ENCODE measurements at places on chromosomes 16 and 17.

GRCh38 chr16:69270831-69271230 lies 40.3 kb upstream of the VPS4A start:
- DNase-seq: no peak

- DNase-seq: no peak
These were observed 1.3 kb upstream of the RILP start for GRCh38 chr17:1650731-1651558.

DNA sequence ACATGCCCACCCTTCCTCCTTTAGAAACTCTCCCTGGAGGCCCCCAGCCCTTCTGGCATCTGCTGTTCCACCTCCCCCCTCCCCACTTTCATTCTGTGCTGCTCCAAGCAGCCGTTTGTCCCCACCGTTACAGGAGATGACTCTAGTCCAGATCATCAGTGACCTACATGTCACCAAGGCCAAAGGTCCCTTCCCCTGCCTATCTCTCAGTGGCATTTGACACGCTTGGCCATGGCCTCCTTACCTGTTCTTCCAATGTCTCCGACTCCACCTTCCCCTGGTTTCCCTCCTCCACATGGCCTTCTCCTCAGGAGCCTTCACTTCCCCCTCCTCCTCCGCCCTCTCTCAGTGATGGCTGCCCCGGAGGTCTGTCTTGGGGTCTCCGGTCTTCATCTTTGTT lies 9.4 kb downstream of the TMEM92 start:
- no peak for DNase-seq

DNA sequence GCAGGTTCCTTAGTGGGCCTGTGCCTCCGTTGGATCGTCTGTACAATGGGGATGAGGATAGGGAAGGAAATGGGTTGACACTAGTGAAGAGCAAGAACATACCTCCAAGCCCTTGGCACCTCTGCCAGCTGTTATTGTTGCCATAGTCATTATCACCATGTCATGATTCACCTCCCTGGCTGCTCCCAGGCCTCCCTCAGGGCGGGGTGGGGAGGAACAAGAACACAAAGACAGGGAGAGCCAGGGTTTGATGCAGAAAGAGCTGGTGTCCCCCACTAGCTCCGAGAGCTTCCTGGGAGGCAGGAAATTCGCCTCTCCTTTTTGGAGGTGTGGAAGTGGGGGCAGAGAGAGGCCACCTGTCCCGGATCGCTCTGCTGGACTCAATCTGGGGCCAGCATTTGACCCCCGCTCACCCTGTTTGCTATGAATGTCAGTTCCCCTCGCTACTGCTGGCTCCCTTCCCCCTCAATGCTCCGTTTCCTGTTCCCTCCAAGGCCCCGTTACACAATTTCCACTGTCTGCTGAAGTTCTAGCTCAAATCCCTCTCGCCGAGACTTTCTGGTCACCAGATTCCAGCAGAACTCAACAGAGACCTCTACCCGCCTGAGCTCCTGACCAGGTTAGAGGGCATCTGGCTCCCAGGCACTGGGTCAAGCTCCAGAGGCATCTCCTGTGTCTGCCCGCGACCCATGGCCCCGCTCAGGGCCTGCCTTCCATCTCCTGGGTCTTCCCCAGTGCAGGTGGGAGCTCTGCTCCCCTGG lies 9.1 kb downstream of the TIMP2 start:
- DNase-seq: no peak

- no peak for DNase-seq
These were observed 7.1 kb downstream of the FAHD1 start for GRCh38 chr16:1834096-1834495.

DNA sequence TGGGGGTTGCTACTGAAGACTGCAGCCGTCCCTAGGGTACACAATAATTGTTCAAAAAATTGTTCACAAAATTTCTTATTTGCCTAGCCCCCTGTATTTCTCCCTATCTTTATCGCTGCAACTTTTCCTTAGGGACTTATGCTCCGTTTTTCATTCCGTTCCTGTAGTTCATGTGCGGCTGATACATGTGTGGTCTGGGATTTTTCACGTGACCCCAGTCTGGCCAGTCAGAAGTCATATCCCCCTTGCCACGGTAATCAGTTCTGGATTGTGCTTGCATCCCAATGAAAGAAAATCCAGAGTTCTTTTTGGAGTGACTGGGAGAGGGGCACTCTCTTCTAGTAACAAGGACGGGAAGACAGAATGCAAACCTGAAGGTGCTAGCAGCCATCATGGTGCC lies 610.7 kb upstream of the C16orf82 start:
- no peak for DNase-seq

GRCh38 chr17:80212109-80212508 lies 8.0 kb downstream of the SGSH start:
- DNase-seq: no peak

GRCh38 chr16:2386990-2387389 lies 42.3 kb upstream of the CCNF start:
- DNase-seq: no peak

DNA sequence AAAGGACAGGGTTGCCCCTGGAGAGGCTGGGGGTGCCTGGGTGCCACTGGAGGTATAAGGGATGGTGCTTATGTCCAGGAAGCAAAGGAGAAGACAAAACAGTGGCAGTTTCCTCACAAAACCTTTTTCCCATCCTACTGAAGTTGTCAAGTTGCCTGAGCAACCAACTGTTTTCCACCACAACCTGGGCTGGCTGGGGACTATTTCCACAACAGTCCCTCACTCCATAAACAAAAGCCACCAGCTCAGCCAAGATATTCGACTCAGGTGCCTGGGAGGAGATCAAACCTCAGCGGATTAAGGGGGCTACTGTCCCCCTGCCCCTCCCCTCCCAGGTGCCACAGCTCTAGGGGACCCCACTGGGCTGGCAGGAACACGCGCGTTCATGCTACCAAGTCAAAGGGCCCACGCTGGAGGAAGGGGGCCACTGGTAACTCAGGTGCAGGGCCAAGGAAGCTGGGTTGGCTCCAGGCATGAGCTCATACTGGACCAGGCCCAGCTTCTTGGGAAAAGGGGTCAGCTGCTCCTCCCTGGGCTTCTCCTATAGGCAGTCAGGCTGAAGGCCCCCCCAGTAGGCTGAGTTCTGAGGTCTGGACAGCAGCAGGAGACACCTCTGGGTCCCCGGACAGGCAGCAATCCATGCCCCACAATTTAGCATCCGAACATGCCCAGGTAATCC lies 45.7 kb upstream of the MRPS23 start:
- no peak for DNase-seq

GRCh38 chr16:4935241-4935855 lies 1.6 kb downstream of the PPL start:
- no peak for DNase-seq

GRCh38 chr16:74718741-74719610 lies 18.3 kb upstream of the MLKL start:
- DNase-seq: no peak

DNA sequence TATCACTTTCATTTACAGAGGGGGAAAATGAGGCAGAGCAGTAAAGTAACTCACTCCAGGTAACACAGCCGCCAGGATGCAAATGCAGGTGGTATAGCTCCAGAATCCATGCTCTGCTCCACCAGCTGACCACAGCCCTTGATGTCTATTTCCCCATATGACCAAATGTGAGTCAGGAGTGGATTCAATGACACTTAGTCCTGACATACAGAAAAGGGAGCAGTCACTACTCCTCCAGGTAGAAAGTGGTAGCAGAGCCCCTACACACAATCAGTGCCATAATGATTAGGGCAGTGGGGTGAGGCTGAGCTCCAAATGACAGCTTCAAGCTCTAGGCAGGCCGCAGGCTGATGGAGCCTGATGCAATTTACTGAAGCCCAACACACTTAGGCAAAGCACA lies 43.3 kb upstream of the GFOD2 start:
- DNase-seq: no peak

DNA sequence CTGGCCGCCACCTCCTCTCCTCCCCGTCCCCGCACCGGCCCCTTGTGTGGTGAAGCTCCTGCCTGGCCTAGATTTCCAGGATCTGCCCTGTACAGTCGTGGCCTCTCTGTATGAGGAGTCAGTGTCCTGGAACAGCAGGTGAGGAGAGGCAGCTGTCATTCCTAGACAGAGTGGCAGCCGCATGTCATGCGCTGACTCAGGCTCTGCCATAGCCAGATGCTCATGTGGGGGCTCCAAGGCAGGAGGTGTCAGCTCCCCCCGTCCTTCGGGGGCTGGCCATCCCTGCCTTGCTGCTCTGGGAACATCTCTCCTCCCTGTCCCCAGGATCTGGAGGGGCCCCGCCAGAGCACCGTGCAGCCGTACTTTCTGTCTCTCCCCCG lies 60.4 kb downstream of the BAIAP2 start:
- no peak for DNase-seq

GRCh38 chr17:72640415-72641165 lies 451.9 kb downstream of the SLC39A11 start:
- no peak for DNase-seq

GRCh38 chr17:38579934-38580333 lies 25.8 kb downstream of the SRCIN1 start:
- DNase-seq: no peak

DNA sequence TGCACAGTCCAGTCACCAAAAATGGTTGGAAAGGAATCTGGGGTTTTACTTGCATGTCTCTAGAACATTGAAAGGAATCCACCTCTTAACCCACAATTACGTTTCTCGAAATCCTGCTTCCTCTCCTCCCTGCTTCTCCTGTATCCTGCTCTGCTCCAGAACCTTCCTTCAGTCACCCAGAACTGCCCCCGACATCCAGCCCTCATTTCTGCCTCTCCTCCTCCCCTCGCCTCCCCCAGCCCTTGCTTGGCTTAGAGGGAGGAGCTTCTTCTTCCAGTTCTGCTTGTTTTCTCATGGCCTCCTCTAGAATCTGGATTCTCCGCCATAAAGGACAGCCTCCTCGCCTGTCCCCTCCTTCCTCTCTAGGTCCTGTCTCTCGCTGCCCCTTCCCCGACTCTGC lies 48.3 kb downstream of the ZDHHC7 start:
- no peak for DNase-seq

GRCh38 chr17:73064084-73064938 lies 28.2 kb downstream of the SLC39A11 start:
- DNase-seq: no peak

- no peak for DNase-seq
These were observed 8.9 kb downstream of the SLC5A11 start for GRCh38 chr16:24854607-24855171.

GRCh38 chr16:84780544-84781376 lies 39.0 kb upstream of the CRISPLD2 start:
- DNase-seq: no peak

- DNase-seq: peak; percentile 26
These were observed 27.1 kb upstream of the ANKFN1 start for GRCh38 chr17:56125830-56126819.

GRCh38 chr17:29445844-29446243 lies 55.7 kb downstream of the TAOK1 start:
- no peak for DNase-seq

GRCh38 chr16:85819771-85820170 lies 20.3 kb downstream of the COX4I1 start:
- DNase-seq: no peak

- DNase-seq: no peak
These were observed 58.6 kb downstream of the EMP2 start for GRCh38 chr16:10521681-10522274.

DNA sequence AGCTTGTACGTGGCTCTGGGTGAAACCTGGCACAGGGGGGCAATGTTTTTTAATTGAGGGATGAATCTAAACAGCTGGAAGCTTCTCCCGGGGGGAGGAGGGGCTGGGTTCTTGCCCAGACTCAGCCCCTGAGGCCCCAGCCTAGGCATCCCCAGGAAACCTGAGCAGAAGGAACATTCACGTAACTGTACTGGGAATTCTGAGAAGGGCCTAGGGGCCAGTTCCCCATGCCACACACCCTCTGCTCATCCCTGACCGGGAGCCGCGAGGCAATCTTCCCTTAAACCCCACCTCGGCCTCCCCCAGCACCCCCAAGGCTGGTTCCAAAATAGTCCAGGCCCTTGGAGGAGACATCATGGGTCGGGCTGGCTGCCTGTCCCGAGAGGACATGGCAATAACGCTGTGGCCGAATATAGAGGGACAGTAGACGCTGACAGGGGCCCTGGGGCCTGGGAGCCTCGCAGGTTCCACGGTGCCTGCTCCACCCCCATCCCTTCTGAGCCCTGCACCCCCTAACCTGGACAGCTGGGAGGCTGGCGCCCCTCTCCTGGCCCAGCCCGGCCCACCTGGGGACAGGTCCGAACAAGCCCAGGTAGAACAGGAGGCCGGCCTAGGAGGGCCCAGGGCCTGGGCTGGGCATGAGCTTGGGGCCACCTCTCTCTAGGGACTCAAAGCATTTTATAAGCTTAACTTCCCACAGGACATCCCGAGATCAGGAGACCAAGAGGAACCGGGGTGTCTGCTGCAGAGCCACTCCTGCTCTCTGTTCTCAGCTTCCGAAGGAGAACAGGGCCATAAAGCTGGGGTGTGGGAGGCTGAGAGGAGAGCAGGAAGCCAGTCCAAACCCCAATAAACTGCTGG lies 83.2 kb upstream of the TOB1 start:
- no peak for DNase-seq

- DNase-seq: no peak
These were observed 7.3 kb downstream of the ARHGAP27 start for GRCh38 chr17:45425125-45425983.

GRCh38 chr17:16937431-16937830 lies 34.5 kb downstream of the TNFRSF13B start:
- no peak for DNase-seq

- DNase-seq: no peak
These were observed 559.9 kb upstream of the CDH8 start for GRCh38 chr16:62596125-62596524.

- no peak for DNase-seq
These were observed 11.4 kb upstream of the ITPRIPL2 start for GRCh38 chr16:19102187-19102872.

- DNase-seq: peak; percentile 73
These were observed 31.7 kb downstream of the CRISPLD2 start for GRCh38 chr16:84851192-84852127.

- DNase-seq: no peak
These were observed 15.2 kb upstream of the SSTR5 start for GRCh38 chr16:1057252-1057932.

DNA sequence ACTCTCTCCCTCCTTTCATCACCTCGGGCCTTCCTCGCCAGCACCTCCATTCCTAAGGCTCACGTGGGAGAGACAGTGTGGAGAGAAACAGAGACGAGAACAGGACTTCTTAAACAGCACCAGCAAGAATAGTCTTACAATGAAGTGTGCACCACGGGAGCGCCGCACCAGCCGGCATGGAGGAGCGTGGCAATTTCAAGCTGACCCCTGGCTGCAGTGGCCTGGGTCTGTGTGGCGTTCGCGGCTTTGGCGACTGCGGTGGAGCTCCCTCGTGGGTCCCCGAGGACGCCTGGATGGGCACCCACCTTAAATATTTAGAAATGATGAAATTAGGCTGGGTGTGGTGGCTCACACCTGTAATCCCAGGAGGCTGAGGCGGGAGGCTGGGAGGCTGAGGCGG lies 20.5 kb upstream of the MED9 start:
- no peak for DNase-seq

All from HS-5 (cell line).